ENCODE measurements at places on chromosomes 11 and 22.
A peak's percentile ranks its signal among the peaks of the same experiment; 100 is the strongest.

- DNase-seq: peak; percentile 8
These were observed 37.7 kb upstream of the SPON1 start for GRCh38 chr11:13924801-13925327.

GRCh38 chr11:121226415-121227263 is 65.9 kb upstream of the SC5D start:
- no peak for DNase-seq

DNA sequence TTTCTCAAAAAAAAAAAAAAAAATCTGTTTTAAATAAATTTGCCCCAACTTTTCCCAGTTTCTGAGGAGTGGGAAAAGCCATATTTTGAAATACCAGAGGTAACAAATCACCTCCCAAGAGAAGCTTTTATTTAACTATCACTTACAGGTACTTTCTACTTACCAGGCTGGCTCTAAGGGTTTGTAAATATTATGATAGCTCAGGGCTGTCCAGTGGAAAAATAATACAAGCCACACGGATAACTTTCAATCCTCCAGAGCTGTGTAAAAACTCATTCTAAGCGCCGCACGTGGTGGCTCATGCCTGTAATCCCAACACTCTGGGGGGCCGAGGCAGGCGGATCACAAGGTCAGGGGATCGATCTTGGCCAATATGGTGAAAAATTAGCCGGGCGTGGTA is 5.6 kb upstream of the SEC14L4 start:
- no peak for DNase-seq

DNA sequence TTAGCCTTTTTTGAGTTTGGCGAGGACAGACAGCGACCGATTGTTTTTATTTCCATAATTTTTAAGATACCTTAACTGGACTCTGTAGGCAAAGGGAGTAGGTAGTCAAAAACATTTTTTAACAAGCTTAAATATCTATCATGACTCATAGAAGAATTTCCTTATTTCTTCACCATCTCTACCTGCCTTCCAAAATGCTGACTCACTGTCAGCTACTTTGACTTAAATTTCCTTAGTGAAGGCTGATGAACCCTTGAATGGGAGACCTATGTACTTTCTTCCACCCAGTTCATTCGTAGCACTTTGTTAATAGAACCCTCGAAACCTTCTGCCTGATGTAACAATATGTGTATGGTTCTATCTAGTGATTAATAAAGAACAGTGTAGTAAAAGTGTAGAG is 1.1 kb upstream of the MTMR2 start:
- DNase-seq: no peak

- DNase-seq: peak; percentile 56
These were observed 1.6 kb downstream of the MCAM start for GRCh38 chr11:119315131-119316015.

DNA sequence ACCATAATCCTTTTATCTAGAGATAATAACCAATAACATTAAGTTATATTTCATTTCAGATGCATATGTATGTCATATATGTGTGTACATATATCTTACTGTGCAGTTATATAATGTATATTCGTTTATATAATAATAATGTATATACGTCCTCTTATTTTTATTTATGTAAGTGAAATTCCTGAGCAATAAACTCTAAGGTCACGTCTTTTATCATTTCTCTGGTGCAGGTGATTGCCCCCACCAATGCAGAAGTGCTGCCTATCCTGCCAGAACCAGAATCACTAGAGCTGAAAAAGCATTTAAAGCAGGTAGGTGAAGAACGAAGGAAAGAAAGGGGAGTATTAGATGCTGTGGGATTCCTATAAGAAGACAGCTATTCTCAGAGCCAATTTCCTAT is 8.8 kb downstream of the MADD start:
- DNase-seq: no peak

- no peak for DNase-seq
These were observed 86.5 kb upstream of the CLDN5 start for GRCh38 chr22:19610518-19611253.

GRCh38 chr11:66981976-66982578 is 7.0 kb downstream of the C11orf86 start:
- DNase-seq: peak; percentile 17

GRCh38 chr11:118147502-118147901 is 5.1 kb downstream of the SCN4B start:
- no peak for DNase-seq

- no peak for DNase-seq
These were observed 5.3 kb downstream of the TYR start for GRCh38 chr11:89182773-89183518.

- DNase-seq: no peak
These were observed 452.4 kb upstream of the DDI1 start for GRCh38 chr11:103584021-103584420.

DNA sequence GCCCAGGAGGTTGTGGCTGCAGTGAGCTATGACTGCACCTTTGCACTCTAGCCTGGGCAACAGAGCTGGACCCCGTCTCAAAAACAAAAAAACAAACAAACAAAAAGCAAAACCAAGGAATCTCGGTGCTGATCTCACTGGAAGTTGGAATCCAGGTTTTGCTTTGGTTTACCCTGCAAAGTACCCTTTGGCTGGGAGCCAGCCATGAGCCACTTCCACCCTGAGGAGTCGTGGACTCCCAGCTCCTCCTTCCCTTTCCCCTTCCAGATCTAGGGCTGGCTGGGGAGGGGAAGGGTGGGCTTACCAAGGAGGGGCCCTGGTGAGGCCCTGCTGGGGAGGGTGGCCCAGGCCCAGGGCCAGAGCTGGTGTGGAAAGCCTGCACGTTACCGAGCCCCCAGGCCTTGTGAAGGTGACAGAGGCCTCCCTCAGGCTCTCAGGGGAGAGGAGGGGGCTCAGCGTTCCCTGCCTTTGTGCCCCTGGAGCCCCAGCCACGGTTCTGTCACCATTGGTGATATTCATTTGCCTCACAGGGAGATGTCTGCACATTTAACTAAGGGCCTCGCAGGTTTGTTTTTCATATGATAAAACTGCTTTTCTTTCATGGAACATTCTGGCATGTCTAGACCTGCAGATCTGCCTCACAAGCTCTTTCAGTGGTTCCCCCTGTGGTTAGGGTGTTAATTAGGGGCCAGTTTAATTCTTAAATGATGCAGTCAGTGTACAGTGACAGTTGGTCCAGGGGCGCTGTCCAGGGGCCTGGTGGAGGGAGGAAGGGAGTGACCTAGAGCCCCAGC is 29.0 kb downstream of the FBLN1 start:
- DNase-seq: no peak

- DNase-seq: no peak
These were observed 9.0 kb downstream of the INCENP start for GRCh38 chr11:62132689-62133293.

- no peak for DNase-seq
These were observed 9.1 kb upstream of the RANBP1 start for GRCh38 chr22:20106849-20107237.

GRCh38 chr22:17271711-17272451 is 52.6 kb upstream of the ADA2 start:
- no peak for DNase-seq

DNA sequence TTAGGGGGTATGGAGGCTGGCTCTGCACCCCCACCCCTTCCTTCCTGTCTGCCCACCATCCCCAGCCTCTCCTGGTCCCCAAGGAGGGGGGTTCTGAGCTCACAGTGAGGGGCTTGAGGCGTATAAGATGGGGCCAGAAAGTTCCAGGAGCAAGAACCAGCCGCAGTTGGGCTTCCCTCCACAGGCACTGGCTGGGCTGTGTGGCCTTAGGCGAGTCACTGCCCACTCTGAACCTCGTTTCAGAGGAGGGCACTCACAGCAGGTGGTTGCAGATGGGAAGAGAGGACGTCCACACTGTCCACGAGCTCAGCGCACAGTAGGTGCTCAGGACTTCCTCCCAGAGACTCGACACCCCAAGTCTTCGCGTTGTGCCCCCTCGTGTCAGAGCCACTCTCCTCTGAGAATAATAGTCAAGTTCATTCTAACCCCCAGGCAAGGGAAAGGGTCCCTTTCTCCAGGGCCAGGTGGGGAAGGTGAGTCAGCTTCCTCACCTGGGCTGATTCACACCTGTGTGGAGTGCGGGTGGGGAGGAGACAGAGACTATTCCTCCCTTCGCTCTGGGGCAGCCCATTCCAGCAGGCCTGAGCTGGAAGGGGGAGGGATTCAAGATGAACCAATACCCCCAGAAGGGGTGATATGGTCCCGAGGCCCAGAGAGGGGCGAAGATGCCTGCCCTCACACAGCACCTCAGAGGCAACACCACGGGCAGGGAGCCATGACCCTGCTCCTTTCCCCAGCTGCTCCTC is 29.3 kb downstream of the RPL3 start:
- DNase-seq: no peak

DNA sequence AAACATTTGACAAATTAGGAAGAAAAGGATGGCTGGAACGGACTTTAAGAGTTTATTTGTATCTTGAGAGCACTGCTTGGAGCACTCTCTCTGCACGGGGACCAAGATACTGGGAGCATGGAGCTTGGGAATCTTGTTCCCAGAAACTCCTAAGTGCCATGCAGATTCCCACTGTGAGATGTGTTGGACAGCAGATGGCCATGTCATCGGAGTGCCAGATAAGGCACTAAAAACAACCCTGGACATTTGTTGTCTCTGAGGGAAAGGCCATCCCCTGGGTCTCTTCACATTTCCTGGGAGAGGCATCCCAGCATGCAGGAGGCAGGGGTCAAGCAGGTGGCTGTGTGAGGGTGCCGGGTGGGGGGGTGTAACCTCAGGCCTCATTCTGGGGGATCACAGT is 2.9 kb downstream of the KIRREL3 start:
- DNase-seq: no peak

- no peak for DNase-seq
These were observed 167.0 kb downstream of the BUD13 start for GRCh38 chr11:116605543-116606459.
